ENCODE measurements at places on chromosomes 16 and 17.

GRCh38 chr16:88685156-88686061, 898 bp downstream of the SNAI3 start:
- DNase-seq: peak; percentile 65

GRCh38 chr16:87206646-87207451, 110.3 kb downstream of the C16orf95 start:
- DNase-seq: peak; percentile 56

- DNase-seq: no peak
Measured at GRCh38 chr16:12590963-12591362, 212.7 kb downstream of the CPPED1 start.

GRCh38 chr16:50300942-50301625, 34.7 kb downstream of the ADCY7 start:
- peak; percentile 89 for DNase-seq

GRCh38 chr17:77696151-77696720, 262.3 kb upstream of the TNRC6C start:
- no peak for DNase-seq

GRCh38 chr17:12789481-12790248, at the start of gene ARHGAP44:
ARHGAP44 (plus strand) TSS chr17:12789498; CDS start chr17:12789839, 341 bp downstream.
- peak; percentile 55 for DNase-seq

- no peak for DNase-seq
Measured at GRCh38 chr16:88655733-88656281, 5.0 kb upstream of the CYBA start.

- no peak for DNase-seq
Measured at GRCh38 chr16:66273053-66273452, 93.4 kb upstream of the CDH5 start.

DNA sequence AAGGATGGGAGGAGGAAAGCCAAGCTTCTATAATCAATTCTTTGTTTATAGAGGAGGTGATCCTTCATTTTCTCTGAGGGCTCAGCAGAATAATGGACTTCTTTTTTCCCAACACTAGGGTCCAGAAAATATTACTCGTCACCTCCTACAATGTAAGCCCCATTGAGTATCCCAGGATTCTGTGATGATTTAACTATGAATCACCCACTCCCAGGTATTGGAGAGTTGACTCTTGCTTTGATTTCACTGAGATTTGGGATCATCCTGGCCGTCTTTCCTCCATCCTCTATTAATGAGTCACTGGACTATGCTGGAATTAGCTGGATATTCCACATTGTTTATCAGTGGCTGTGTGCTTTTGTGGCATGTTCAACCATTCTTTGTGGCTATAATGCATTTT, 452.0 kb downstream of the NPIPA7 start:
- DNase-seq: no peak

DNA sequence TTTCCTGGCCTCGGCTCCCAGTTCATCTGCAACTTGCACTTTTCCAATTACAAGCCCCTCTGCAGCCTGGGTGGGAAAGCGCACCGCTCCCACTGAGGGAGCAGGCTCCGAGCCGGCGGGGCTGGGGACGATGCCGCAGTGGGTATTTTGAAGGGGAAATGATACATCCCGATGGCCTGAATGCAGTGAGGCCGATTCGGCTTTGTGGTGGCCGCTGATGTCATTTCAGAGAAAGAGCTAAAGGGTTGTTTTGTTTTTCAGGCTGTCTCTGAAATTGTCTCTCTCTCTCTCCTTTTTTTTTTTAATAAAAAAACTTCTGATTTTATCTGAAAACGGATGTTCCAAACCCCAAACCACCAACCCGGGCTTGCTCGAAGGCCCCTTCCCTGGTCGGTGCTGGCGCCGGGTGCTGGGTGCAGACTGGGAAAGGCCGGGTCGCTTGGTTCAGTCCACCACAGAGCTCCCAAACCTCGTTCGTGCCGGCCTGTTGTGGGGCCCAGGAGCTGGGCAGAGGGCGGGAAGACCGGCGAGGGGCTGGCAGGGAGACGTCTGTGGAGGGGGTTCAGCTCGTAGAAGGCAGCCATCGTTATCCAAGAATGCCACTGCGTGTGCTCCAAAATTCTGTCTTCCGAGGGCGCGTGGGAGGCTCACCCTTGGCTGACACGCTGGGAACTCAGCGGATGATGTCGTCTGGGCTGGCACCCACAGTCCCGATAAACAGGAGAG, 102.8 kb downstream of the FOXL1 start:
- peak; percentile 23 for DNase-seq

GRCh38 chr16:2720719-2721633, 952 bp upstream of the PRSS27 start:
- peak; percentile 70 for DNase-seq

DNA sequence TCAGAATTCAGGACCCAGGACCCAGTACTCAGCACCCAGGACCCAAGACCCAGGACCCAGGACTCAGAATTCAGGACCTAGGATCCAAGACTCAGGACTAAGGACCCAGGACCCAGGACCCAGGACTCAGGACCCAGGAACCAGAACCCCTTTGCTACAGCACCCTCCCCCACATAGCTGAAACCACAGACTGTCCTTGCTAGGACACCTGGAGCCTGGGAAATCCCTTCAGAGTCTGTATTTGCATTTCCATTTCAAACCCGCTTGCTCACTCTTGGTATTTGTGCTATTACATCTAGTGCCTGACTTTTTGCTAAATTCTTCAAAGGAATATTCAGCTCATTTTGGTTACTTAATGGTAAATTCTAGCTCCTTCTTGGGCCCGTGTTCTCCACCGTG, 275.8 kb upstream of the MAF start:
- no peak for DNase-seq

DNA sequence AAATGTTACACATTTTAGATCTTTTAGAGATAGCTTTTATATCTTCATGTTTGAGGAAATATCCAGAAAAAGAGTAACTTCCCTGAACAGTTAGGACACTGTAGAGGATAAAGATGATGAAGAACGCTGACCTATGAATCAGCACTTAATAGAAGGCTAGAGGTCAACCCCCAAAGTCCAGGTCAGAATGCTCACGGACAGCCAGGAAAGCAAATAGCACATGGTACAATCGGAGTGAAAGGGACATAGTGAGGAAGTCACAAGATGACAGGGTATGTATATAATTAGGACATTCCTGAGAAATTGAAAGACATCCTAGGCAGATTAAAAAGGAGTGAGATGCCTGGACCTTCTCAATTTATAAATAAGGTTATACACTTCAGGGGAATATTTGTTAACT, 55.1 kb upstream of the CNTNAP4 start:
- DNase-seq: no peak

- DNase-seq: no peak
Measured at GRCh38 chr17:68867759-68868516, 87.3 kb downstream of the ABCA8 start.

DNA sequence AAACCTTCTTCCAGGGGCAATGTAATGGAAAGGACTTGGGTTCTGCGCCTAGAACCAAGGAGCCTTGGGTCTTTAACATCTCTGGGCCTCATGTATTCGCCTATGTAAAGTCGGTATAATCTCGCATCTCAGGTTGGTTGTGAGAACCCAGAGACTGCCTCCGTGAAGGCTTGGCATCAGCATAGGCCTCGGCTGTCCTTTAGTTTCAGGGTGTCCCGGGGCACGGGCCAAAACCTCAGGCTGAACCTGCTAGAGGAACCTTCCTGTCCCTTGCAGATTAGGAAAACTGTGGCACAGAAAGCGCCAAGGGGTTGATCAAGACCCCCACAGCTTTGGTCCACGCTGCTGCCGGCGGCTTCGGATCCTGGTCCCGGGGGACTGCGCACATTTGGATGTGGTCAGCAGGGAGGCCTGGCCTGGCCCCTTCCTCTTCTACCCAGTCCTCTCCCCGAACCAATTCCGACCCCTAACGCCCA, 772 bp upstream of the PHAF1 start:
- no peak for DNase-seq

DNA sequence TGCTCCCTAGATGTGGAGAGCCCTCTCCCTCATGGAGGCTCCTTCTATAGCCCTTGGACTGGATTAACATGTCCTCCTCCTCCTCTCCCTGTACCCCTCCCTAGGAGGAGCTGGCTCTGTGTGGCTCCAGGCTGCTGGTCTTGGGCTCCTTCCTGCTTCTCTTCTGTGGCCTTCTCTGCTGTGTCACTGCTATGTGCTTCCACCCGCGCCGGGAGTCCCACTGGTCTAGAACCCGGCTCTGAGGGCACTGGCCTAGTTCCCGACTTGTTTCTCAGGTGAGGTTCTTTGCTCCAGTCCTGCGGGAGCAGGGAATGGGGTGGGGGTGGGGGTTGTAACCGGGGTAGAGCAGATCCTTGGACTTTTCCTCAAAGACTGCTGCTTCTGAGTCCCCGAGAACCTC, 2.4 kb upstream of the TAOK2 start:
- DNase-seq: no peak

DNA sequence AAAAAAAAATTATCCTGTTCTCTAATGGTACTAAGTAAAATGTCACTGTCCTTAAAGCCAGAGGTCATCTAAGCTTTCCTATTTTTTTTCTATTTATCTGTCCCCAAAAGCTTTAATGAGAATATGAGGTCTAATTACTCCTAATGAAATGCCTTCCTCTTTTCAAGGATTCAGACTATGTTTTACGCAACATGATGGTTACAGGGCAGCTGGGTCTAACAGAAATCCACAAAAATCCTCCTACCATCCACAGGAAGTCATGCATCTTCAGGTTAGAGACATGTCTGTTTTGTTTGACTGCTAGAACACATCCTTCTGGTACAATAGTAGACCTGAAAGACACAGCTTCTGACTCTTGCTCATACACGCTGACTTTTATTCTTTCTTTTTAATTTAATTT, 29.7 kb upstream of the NSRP1 start:
- peak; percentile 27 for DNase-seq

- peak; percentile 73 for DNase-seq
Measured at GRCh38 chr16:85238233-85238647, 126.0 kb upstream of the CIBAR2 start.

GRCh38 chr16:89319886-89320781, 102.6 kb downstream of the ZNF778 start:
- peak; percentile 71 for DNase-seq

DNA sequence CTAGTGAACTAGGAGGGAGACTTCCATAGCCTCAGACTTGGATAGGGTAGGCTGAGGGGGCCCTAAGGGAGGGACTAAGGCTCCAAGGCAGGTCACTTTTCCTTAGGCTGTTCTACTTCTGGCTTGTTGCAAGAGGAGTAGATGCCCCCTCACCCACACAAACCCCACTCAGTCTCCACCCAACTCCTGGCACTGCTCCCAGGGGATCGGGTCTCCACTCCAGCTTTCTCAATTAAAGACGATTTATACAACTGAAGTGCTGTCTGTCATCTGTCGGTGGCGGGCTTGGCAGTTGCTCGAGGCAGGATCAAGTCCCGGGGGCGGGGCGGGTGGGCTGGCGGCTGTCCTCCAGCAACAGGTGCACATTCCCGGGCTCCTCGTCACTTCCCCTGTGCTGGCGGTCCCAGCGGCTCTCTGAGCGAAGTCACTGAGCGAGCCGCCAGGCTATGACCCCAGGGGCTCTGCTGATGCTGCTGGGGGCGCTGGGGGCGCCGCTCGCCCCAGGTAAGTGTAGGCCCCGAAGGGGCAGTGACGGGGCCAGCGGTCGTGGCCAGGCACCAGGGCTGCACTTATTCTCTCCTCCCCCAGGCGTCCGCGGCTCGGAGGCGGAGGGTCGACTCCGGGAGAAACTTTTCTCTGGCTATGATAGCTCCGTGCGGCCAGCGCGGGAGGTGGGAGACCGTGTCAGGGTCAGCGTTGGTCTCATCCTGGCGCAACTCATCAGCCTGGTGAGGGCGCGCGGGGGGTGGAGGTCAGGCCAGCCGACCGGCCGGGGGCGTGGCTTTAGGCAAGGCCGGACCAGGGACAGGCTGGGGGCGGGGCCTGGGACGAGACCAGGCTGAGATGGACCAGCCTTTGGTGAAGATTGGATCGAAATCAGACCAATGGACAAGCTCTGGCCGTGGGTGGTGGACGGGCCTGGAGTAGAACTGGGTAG, at the start of gene CHRNB1:
TSS of gene CHRNB1 (plus strand) at position 380 of the 937 bp plus-strand sequence. CDS start at position 447, 67 bp downstream.
- peak; percentile 42 for DNase-seq

- DNase-seq: peak; percentile 76
Measured at GRCh38 chr16:68760671-68761275, 23.7 kb downstream of the CDH1 start.

DNA sequence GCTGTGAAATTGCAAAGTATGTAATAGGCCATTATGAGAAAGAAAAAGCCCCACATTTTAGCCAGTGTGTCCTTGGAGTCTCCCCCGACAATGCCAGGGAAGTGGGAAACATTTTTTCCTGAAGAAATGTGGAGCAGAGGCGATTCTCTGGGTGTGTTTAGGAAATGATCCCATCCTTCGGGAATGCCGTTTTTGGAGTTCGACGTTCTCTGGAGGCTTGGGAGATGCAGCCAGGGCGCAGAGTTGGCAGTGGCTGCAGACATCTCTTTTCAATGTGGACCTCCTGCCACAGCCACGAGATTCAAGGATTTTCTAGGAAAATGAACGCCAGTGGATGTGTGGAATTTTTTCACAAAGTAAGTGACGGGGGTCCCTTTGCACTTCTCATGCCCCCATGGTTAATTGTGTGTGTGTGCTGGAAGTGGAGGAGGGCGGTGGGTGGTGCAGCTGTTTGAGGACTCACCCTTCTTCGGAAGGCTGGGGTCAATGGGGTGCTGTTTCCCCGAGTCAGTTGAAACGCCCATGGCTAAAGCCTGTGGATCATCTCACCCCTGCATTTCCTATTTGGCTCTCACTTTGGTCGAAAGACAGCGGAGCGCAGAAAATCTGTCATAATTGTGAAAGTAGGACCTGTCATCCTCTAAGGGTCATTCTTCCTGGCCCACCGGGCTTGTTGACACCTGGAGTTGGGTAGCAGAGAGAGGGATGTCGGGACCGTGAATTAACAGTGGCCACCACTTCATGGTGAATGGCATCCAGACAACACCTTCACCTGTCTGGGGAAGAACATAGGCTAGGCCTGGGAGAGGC, 73.2 kb downstream of the CMIP start:
- DNase-seq: no peak
